Glomerular endothelial cell (primary cell): ENCODE measurements at places on chromosomes 2 and 18. TPM values are rescaled to one million over a fixed set of nuclear protein-coding genes. Genes with fewer than 3 reads are reported as not detected.

ALMS1 gene
- total RNA-seq = 8.0 and 17.4 TPM in 2 replicates

ZNF892 gene
- total RNA-seq = 3.9 and 6.4 TPM in 2 replicates

TMEFF2 gene
- total RNA-seq = not detected in 2 replicates

DTNA gene
- total RNA-seq = 4.5 and 12.3 TPM in 2 replicates

SPP2 gene
- not detected in 2 replicates for total RNA-seq

SLC20A1 gene
- 90.7 and 103 TPM in 2 replicates for total RNA-seq

APCDD1 gene
- total RNA-seq = 0.10 and 0.12 TPM in 2 replicates
